ENCODE measurements at places on chromosomes 4 and X.

GRCh38 chrX:40671126-40671525 lies 23.8 kb upstream of the CXorf38 start:
- DNase-seq = no peak

DNA sequence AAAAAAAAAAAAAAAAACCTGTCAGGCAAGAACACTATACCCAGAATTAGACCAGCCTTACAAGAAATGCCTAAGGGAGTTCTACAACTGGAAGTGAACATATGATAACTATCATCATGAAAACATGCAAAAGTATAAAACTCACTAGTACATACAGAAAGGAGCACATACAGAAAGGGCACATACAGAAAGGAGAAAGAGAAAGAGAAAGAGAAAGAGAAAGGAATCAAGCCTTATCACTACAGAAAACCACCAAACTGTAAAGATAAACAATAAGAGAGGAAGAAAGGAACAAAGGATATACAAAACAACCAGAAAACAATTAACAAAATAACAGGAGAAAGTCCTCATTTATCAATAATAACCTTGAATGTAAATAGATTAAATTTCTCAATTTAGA lies 50.4 kb downstream of the PHKA1 start:
- DNase-seq = no peak

DNA sequence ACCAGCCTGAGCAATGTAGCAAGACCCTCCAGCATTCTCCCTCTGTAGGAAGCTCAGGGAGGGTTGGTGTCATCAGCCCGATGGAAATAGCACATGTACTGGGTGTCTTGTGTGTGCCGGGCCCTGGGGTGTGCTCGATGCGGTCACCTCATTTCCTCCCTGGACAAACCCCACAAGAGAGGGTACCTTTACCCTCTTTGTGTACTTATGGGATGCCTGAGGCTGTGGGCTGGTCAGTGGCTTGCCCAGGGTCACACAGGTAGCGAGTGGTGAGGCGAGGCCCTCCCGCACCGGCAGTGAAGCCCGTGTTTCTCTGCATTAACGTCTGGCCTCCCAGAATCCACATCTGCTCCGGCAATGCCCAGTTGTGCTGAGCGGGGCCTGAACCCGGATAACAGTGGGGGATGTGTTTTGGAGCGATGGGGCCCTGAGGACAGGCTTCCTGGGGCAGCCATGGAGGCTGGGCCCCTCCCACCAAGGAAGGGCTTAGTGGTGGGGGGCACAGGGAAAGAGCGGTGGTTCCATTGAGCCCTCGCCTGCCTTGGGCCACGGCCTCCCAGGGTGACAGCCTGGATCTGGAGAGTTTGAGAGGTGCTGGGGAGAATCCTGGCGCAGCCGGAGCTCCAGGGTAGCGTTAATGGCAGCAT lies 8.1 kb downstream of the PSAPL1 start:
- DNase-seq = no peak

- no peak for DNase-seq
Measured at GRCh38 chr4:26120098-26120825, 200.6 kb upstream of the RBPJ start.

GRCh38 chrX:101977106-101977505 lies 45.3 kb upstream of the ZMAT1 start:
- DNase-seq = no peak

DNA sequence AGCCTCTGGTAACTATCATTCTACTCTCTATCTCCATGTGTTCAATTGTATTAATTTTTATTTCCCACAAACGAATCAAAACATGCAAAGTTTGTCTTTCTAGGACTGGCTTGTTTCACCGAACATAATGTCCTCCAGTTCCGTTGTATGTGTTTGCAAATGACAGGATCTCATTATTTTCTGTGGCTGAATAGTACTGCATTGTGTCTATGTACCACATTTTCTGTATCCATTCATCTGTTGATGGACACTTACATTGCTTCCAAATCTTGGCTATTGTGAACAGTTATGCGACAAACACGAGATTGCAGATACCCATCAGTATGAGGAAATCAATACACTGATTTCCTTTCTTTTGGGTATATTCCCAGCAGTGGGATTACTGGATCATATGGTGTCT lies 8.4 kb upstream of the LDOC1 start:
- no peak for DNase-seq

DNA sequence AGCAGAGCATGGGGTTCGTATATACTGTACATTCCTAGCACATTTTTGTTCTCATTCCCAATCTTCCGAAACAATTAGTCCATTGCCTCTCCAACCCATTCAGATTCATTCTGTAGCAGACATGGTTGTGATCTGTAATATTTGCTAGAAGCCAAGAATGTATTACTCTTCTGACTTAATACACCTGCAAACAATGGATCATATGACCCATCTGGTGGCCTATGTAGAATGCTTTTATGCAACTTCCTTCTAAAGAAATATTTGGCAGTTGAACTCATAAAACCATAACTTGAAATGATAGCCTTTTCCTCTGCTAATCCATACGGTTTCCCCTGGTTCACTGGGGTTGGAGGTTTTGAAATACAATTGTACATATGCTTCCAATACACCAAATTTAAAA lies 32.8 kb upstream of the SGMS2 start:
- no peak for DNase-seq

DNA sequence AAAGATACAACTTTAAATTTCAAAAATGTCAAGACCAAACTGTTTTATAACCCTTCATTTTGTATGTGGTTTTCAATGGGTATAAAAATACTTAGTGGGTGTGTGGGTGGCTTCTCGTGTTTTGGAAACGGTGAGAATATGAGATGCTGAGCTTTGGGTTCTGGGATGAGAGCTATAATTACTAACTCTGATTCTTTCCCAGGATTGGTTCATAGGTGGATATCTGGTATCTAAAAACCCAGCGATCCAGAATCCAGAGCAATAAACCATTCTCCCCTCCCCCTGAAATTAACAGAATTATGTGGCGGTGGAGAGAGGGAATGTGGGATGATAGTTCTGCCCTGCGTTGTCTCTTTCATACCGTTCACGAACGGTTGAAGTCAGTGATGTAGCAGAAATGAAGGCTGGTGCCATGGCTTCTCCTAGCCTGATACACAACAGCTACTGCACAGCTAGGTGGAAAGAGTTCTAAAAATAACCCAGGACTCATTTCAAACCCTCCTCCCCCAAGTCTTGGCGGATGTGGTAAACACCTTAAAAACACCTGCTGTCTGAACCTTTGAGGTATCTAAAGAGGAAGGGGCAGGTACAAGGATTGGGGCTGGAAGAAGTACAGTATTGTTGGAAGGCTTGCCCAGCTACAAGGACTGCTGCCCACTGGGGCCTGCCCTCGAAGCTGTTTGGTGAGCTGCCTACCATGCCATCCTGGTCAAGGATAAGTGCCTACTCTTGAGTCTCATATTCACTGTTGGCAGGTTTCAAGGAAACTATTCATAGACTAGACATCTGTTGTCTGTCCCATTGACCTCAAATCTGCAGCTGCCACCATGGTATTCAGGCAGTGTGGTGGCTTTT lies 44.5 kb downstream of the SEPTIN11 start:
- DNase-seq = no peak

DNA sequence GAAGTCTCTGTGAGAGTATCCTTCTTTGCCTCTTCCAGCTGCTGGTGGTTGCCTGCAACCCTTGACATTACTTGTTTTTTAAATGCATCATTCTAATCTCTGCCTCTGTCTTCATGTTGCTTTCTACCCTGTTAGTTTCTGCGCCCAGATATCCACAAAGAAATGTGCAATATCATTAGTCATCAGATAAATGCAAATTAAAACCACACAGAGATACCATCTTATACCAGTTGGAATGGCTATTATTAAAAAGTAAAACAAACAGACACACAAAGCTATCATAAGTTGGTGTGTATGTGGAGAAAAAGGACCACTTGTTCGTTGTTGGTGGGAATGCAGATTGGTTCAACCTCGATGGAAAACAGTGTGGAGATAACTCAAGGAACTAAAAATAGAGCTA lies 517.4 kb downstream of the FAT4 start:
- DNase-seq = no peak

GRCh38 chrX:72236841-72237240 lies 2.0 kb downstream of the ERCC6L start:
- DNase-seq = no peak

DNA sequence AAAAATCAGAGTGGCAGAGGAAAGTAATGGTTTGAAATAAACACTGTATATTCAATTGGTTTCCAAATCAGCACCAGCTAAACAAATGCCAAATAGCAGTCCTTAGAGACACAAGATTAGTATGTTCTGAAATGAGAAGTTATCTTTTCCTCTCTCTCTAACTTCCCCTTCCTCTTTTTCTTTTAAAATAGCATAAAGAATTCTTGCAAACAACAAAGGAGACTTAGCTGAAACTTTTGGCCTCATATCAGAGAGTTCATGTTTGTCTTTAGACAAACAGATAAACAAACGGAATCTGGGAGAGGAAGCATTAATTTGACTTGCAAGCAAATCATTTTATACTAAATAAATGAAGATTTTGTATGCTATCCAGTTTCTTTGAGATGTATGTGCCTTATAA lies 399.0 kb downstream of the GBA3 start:
- no peak for DNase-seq

DNA sequence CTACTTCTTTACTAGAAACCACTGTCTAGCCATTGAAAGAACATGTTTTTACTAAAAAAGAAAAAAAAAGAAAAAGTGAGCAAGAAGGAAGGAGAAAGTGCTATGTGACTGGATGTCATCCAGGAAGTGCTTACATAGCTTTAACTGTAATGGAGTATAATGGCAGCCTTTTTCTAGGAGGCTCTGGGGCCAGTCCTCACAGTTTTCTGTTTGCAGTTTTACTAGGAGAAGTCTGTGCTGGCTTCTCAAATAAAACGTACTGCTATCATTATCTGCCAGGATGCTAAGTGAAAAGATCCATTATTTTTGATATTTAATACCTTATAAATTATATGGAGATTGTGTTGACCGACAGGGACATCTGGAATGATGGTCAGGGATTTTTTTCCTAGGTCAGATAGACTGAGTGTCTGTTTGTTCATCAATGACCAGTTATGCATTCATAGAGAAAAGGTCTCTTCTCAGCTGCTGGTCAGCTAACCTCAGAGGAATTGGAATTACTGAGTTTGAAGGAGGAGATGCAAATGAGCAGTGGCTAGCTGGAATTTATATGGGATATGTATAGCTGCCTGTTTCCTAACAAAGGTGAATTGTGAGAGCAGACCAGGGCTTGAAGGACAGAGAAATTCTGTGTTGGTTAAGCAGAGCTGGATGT lies 21.7 kb downstream of the LPAR4 start:
- DNase-seq = no peak

DNA sequence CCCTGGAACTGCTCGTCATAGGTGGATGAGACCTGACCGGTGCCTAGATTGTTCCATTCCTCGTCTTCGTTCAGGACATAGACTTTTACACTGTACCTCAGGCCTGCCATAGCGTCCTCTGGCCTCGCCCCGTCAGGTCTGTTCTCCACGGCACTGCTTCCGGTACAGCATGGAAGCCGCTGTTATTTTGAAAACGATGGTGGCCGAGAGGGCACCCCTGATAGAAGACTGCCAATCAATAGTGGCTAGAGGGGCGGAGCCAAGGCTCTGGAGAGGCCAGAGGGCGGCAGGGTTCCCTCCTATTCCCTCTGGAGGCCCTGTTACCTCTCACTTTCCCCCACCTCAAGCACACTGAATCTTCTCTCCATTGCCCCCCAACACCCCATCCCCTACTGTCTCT lies at the start of gene PPP4R3C:
Gene PPP4R3C (minus strand): TSS at position 155 of the 400 bp plus-strand sequence. CDS start 45 bp downstream, at position 110.
- DNase-seq = no peak

GRCh38 chr4:16066586-16067128 lies 17.2 kb downstream of the PROM1 start:
- DNase-seq = no peak

DNA sequence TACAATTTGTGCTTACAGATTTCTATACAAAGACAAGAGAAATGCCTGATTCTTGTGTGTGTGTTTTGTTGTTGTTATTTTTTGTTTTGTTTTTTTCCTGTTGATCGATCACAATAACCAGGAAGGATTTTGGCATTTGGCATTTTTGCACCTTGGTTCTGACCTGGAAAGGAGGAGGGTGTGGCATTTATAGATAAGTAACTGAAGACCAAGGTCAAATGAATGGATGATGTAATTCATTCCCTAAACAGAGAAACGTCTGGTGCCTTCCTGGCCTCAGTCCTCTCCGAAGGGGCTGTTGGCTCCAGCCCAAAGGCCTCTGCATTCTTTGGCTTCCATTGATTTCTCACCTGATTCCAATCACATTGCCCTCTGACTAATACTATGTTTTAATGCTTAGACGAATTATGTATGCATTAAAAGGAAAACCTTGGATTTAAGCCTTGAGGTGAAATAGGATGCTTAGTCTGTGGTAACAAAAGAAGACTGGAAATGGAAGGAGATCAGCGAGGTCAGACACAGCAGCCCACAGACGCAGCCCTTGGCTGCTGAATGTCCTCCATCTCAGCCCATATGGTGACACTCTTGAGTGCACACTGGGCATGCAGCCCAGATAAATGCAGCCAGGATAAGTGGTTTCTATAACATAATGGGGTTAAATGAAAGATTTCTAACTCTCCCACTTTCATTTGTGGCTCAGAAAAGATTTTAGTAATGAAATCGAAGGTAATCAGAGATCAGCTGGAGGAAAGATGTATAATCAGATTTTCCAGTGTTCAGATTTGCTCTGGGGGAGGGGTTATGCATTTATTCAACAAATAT lies 60.5 kb upstream of the TRIM2 start:
- peak; percentile 58 for DNase-seq

GRCh38 chr4:186684889-186685309 lies 38.8 kb downstream of the FAT1 start:
- no peak for DNase-seq

GRCh38 chr4:81466841-81467671 lies 4.7 kb downstream of the RASGEF1B start:
- peak; percentile 14 for DNase-seq

DNA sequence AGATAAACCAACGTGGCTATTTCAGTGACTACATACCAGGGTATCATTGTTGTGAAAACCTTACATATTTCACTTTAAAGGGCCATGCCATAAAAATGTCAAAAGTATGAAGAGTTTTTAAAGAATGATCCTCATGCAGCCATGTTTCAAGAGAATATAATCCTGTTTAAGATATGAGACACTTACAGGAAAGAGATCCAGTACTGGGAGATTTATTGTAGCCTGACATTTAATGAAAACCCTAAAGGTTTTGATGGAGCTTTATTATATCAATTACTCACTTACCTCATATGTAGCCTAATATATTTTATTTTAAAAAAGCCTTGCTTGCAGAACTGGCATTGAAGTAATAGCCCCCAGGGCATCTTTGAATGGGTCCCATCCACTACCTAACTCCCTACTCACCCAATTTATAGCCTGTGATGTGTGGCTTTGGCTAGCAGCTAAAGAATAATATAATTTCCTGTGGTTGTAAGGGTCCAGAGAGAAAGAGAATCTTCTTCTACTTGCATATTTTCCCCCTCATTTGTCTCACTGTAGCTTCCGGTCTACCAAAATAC lies 7.7 kb upstream of the GABRG1 start:
- DNase-seq = no peak

DNA sequence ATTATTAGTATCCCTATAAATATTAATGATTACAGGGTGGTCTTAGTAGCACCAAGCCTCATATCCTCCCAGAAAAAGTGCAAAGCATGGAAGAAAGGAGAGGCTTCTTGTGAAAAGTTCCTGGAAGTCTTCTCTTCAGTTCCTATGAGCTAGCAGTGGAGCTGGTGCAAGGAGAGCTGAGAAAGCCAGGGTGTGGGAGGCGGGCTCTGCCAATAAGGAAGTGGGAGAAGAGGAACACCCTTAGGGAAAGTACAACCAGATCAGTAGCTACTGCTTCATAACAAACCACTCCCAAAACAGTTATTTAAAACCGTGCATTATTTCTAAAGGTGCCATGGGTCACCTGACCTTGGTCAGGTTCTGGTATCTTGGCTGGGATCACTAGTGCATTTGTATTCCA lies 72.4 kb downstream of the MAP9 start:
- no peak for DNase-seq

GRCh38 chrX:1468250-1468772 lies 15.6 kb upstream of the ASMTL start:
- no peak for DNase-seq

Data from NCI-H1105 (cell line).